Naive thymus-derived CD4-positive, alpha-beta T cell (primary cell): ENCODE measurements at places on chromosomes 2 and 18.

- no peak for DNase-seq
- H3K4me1 ChIP-seq, result no peaks in the 10 kb centered on the region
- no peak overlapping the region for H3K27ac ChIP-seq
- H3K4me3 ChIP-seq, result no peak overlapping the region
- no peaks in the 10 kb centered on the region for H3K27me3 ChIP-seq
- H3K36me3 ChIP-seq, result no peaks in the 10 kb centered on the region
These were observed 270.9 kb downstream of the TTC32 start for GRCh38 chr2:19630921-19631320.

DNA sequence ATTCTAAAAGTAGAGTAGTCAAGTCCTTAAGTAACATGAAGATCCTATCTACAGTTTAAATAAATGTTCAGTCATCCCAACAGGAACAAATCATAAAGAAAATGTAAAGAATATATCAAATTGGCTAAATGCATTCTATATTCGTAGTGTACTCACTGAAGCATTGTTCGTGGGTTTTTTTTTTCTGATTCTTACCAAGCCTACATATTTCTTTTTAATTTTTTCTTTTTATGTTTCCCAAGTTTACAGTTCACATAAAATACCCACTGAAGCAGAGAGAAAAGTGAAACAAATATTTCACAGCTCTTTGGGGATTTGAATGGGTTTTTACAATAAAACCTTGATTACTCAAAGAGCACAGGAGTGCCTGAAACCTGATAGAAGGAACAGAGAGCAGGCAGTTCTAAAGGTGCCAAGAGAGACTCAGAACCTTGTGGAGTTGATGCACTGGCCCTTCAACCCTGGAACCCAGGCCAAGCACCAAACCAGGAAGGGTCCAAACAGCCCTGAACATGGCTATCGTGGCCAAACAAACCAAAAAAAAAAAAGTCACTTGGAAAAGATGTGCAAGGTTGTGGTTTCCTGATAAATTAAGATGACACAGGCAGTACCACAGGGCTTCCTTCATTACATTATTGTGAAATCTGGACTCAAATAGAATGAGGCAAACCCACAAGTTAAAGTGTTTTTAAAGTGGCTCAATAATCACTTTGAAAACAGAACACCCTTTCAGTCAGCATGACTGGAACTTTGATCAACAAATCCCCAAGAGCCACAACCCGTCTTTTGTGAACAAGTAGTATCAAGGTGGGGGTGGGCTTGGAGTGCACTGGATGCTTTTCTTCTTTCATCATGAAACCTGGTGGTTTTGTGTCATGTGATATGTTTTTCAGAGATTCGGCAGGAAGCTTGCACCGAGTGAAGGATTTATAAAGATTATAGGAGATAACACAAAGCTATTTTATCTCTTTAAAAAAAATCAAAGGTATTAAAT lies 245.0 kb upstream of the FN1 start:
- H3K4me1 ChIP-seq, result peaks cover 6% of the 10 kb centered on the region
- no peaks in the 10 kb centered on the region for H3K36me3 ChIP-seq
- no peak overlapping the region for H3K4me3 ChIP-seq

GRCh38 chr2:200274116-200275075 lies 32.1 kb upstream of the SPATS2L start:
- DNase-seq, result no peak
- no peaks in the 10 kb centered on the region for H3K36me3 ChIP-seq
- H3K4me3 ChIP-seq, result no peak overlapping the region
- H3K4me1 ChIP-seq, result no peaks in the 10 kb centered on the region

DNA sequence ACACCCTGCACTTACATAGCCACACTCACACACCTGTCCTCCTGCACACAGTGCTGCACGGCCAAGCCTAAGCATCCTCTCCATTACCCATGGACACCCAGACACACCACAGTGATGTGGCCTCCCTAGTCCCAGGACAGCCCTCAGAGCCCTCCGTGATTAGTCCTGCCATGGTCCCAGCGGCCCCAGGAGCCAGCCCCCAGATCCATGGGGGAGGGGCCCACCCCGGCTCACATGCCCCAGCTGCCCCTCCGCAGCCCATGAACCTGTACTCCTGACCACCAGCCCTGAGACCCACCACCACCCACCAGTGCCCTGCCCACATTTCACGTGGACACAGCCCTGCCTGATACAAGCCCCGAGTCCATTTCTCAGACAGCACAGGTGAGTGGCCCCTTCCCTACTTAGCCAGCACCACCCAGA lies 8.1 kb upstream of the DUSP2 start:
- H3K36me3 ChIP-seq, result no peaks in the 10 kb centered on the region
- H3K4me1 ChIP-seq, result peaks cover 56% of the 10 kb centered on the region
- H3K27ac ChIP-seq, result no peak overlapping the region
